Daoy (cell line): ENCODE measurements at places on chromosomes 12 and 14. TPM values are rescaled to one million over a fixed set of nuclear protein-coding genes. Genes with fewer than 3 reads are reported as not detected.

KCNH5 gene
- 1.1 and 3.7 TPM in 2 replicates for total RNA-seq

DCN gene
- 0.06 TPM in 1 of 2 replicates, not detected in the other for total RNA-seq

MFAP5 gene
- 1.1 and 3.9 TPM in 2 replicates for total RNA-seq

SERPINA4 gene
- not detected in 2 replicates for total RNA-seq

PAN2 gene
- total RNA-seq, result 18.3 and 19.9 TPM in 2 replicates

COL2A1 gene
- total RNA-seq, result 0.30 and 1.1 TPM in 2 replicates

HOXC5 gene
- total RNA-seq, result 0.12 and 1.9 TPM in 2 replicates
